GM23248 (cell line): ENCODE measurements at places on chromosomes 13 and 19.
A peak's percentile ranks its signal among the peaks of the same experiment; 100 is the strongest.

DNA sequence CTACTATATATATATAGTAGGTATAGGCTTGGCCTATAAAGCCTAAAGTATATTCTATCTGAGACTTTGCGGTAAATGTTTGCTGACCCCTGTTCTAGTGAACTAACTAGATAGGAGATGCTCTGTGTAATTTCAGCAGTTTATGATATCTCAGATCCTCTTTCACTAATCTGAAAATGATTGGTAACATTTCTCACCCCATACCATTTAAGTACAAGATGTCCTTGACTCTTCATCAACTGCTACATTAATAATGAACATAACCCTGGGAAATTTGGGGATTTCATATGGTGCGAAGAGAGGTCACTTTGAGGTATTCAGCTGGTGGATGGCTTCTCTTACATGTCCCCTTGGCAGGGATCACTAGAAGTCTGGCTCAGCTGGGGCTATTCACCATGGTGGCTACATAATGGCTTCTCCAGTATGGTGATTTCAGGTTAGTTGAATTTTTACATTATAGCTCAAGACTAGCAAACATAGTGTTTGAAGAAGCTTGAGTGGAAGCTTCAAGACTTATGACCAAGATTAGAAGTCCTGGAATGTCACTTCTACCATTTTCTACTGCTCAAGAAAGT, 103.6 kb upstream of the MYCBP2 start:
- no peak for DNase-seq

DNA sequence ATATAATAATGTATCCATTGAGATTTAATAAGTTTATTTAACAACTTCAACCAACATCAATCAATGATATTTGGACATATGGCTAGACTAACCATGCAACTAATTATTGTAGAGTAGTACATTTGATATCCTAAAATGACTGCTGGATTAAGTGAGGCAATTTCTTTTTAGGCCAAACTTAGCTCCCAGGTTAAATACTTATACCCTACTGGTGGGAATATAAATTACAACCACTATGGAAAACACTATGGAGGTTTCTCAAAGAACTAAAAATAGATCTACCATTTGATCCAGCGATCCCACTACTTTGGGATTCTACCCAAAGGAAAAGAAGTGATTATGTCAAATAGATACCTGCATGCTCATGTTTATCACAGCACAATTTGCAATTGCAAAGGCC, 345.8 kb downstream of the RBM26 start:
- DNase-seq: no peak

- no peak for DNase-seq
Observed at GRCh38 chr13:21121616-21122015, 54.7 kb downstream of the SKA3 start.

GRCh38 chr19:48283908-48284307, 14.0 kb downstream of the ZNF114 start:
- peak; percentile 44 for DNase-seq

GRCh38 chr19:35852029-35852780, at the start of gene NPHS1:
Gene NPHS1 (minus strand): TSS chr19:35852504. CDS start chr19:35851837, 667 bp downstream.
- DNase-seq: no peak

DNA sequence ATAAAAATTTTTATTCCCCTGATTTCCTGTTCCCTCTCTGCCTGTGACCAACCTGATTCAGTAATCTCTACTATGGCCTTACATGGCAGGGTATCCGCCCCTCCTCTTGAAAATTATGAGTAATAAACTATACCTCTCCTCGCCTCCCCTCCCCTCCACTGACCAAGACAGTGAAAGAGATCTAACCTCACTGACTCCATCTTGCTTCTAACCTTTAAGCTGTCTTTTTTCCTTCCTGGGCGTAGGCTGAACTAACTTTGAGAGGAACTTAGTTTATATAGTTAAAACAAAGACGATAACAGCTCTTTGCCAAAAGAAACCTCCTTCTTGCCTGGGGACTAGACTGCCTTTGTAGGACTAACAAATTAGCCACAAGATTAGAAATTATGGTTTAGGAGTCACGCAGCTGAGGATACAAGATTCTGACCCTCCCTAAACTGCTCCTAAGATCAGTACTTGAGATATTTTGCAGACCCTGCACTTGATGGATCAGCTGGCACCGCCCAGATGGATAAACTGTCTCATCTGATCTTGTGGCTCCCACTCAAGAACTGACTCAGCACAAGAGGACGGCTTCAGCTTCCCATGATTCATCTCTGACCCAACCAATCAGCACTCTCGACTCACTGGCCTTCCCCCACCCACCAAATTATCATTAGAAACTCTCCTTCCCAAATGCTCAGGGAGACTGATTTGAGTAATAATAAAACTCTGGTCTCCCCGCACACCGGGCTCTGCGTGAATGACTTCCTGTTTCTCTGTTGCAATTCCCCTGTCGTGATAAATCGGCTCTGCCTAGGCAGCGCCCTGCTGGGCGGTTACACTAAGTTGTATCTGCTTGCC, 187.1 kb downstream of the TDRD3 start:
- DNase-seq: peak; percentile 92

DNA sequence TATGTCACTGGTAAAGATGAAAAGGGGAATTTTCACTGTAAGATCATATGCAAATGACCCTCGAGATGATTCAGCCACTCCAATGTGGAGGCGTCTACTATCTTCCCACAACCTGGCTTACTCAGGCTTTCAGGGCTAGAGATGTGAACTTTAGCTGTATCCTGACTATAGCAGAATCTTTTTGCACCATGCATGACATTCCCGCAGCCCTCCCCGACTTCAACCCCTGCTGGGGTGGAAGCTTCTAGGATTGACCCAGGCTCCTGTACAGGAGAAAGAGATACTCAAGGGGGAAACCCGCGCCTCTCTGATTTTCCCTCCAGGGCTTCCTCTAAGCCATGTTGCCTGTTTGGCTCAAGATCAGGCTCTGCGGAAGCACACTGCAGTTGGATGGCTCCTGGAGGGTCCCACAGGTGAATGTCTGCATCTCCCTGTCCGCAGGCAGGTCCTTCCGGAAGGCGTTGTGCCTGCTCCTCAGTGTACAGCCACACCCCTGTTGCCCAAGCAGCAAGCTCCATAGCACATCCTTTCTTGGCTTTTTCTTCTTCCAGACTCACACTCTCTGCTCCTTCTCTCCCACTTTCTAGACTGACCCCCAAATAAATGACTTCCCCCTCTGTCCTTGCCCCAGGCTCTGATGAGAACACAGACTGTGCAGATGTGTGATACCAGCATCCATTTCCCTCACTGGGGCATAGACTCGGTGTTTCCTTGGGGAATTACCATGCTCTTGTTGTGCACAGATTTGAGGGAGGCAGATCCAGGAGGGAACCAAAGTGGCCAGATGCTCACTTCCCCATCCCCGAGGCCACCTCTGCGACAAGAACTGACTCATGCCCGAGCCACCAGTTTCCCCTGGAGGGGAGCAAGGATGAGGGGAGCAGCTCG, 29.1 kb upstream of the POP4 start:
- peak; percentile 40 for DNase-seq

DNA sequence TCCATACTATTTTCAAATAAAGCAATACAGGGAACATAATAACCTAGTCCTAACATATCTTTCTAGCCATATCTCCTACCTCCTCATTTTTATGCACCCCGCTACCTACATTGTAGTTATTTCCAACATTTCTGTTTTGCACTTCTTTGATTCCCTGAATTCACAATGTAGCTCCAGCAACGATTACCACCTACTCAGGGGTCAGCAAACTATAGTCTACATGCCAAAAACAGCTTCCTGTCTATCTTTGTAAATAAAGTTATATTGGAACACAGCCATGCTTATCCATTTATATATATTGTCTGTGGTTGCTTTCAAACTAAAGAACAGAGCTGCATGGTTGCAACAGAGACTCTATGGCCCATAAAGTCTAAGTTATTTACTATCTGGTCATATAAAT, 16.7 kb downstream of the MYCBP2 start:
- DNase-seq: no peak

- DNase-seq: peak; percentile 69
Observed at GRCh38 chr13:101474419-101474957, 22.0 kb downstream of the ITGBL1 start.

- no peak for DNase-seq
Observed at GRCh38 chr19:27752530-27753184, 1460.3 kb downstream of the UQCRFS1 start.

DNA sequence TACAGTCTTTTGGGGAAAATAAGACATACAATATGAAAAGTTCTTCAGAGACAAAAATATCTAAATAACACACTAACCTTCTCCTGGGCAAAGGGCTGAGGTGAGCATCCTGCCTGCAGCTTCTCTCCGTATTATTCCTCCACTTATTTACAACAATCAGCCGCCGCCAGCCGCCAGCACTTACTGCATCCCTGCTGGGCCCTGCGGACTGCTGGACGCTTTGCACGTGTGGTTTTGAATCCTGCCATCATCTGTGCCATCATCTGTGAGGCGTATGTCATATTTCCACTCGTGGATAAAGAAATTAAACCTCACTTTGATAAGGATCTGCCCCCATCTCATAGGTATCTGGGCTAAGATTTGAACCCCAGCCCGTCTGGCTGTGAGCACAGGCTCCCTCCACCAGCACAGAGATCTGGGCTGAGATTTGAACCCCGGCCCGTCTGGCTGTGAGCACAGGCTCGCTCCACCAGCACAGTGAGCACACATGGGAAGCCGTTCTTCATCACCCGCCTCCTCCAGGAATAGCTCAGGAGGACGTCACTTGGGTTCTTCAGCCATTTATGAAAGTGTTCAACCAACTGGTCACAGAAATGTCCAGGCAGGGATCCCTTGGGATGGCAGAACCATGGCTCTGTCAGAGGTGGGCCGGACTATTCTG, 35.2 kb upstream of the TUBGCP3 start:
- no peak for DNase-seq

- DNase-seq: no peak
Observed at GRCh38 chr13:39641645-39642044, 13.8 kb upstream of the COG6 start.

DNA sequence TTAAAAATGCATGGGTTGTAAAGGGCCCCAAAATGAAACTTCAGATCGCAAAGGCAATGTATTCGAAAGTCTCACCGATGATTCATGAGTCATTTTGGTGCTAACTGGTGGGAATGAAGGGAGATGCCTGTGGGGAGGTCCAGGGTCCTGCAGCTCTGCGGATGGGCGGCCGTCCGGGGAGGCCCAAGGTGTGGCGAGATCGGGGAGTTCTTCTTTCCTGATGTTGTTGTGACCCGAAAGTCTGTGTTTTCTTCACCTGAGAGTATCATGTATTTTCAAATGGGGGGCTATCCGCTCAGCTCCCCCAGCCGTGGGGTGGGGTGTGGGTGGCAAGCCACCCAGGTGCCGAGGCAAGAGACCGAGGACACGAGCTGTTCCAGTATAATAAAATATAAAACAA, 36.5 kb downstream of the TFDP1 start:
- DNase-seq: no peak

- DNase-seq: no peak
Observed at GRCh38 chr19:9353011-9353410, 9.8 kb upstream of the ZNF177 start.

- DNase-seq: peak; percentile 60
Observed at GRCh38 chr19:5621945-5622464, 571 bp downstream of the SAFB2 start.

DNA sequence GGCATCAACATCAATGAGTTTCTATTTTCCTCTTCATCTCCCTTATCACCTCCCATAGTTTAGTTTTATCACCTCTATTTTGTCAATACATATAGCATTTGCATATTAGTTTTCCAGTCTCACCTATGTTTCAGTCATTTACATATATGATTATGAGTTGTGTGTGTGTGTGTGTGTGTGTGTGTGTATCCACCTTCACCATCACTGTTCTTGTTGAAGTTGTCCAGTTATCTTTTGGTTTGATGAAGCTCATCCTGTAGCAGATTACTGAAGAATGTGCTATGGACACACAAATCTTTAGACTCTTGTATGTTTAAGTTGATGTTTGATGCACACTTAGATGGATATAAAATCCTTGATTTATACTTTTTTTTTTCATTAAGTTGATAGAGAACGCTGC, 40.5 kb downstream of the SPACA7 start:
- no peak for DNase-seq

DNA sequence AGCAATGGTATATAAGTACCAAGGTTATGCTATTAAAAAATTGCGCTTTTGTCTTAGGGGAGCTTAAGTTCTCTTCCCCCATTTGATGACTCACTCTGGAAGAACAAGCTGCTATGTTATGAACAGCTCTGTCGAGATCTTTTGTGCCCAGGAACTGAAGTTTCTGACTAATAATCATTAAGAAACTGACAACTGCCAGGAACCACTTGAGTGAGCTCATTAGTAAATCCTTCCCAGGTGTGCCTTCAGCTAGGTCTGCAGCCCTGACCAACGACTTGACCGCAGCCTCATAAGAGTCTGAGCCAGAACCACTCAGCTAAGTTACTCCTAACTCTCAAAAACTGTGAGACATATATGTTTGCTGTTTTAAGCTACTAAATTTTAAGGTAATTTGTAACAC, 147.8 kb downstream of the SLITRK6 start:
- DNase-seq: no peak

DNA sequence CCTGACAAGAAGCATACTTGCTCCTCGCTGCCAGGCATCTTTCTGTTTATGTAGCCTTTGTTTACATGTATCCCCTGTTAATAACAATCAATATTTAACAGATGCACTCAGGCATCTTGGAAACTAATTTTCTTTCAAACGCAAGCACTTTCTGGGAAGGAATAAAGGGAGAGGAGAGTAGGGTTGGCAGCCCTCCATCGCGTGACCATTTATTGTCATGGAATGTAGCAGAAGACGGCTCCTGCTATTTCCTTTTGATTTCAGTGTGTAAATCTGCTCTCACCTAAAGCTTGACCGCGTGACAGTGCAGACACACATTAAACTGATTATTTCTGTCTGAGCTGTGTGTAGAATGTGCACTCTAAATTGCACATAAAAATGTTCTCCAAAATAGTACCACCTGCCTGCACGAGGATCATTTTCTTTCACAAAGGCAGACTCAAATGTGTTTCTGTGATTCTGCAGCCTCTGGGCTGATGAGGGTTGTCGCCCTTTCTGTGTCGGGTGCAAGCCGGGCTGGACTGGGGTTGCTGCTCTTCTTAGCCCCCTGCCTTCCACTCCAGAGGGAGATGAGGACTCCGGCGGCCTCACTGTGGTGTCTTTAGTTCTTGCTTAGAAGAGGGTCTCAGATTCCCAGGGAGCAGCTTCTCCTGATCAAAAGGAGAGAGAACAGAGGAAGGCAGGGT, 223.5 kb upstream of the MAB21L1 start:
- DNase-seq: peak; percentile 85

DNA sequence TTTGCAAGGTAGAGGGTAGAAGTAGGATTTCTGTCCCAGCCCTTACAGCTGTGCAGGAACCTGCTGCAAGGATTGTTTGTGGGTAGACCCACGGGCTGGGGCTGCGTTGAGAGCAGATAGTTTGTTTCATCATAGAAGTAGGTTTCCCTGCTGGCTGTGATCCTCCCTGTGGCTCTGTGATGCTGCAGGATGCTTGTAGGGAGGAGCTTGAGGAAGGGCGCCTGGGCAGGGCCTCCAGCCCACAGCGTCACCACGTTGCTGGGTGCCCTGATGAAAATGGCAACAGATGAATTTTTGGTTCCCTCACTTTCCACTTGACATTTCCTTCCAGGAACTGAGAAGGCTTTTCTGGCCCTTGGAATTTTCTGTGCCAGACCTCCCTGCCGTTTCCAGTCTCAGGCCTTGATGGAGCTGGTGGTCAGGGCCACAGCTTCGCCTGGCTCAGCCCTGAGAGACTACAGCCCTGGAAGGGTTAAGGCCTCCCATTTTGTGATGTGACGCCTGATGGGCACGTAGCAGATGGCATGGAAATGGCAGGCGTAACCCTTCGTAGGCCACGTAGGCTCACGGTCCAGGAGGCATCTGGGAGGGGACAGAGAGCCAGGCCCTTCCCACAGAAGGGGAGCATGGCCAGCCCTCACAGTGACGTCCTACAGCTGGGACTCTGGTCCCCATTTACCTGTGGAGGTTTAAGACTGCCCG, 42.2 kb downstream of the GATAD2A start:
- DNase-seq: peak; percentile 27
